ENCODE measurements at places on chromosomes 16 and 17.
A peak's percentile ranks its signal among the peaks of the same experiment; 100 is the strongest.

- no peak for DNase-seq
Observed at GRCh38 chr17:46135126-46135812, 58.0 kb downstream of the KANSL1 start.

- no peak for DNase-seq
Observed at GRCh38 chr16:7284780-7285179, 47.9 kb upstream of the RBFOX1 start.

- DNase-seq, result no peak
Observed at GRCh38 chr16:22924492-22924891, 110.5 kb downstream of the HS3ST2 start.

DNA sequence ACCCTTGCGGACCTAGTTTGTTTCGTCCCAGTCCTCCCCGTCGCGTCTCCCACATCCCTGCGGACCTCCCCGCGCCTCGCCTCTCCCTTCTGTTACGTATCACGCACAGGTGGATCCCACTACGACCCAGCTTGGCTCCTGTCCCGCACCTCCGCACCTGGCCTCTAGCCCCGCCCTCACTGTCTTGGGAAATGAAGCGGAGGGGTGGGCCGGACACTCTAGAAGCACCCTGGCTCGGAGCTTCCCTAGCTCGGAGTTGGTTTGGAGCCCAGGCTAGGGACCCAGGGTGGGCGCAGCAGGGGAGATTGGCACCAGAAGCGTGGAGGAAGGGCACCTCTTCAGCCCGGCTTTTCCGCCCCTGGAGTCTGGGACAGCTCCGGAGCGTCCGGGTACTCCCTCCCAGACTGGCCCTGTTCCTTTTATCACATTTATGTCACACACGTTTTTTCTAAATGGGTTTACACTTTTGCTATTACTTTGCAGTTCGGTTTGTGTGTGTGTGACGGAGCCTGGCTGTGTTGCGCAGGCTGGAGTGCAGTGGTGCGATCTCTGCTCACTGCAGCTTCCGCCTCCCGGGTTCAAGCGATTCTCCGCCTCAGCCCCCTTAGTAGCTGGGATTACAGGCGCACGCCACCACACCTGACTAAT lies 1.4 kb upstream of the CEMP1 start:
- DNase-seq, result peak; percentile 1

- DNase-seq, result no peak
Observed at GRCh38 chr17:20926532-20926931, 116.3 kb downstream of the USP22 start.

- no peak for DNase-seq
Observed at GRCh38 chr17:14831491-14831890, 433.6 kb downstream of the PMP22 start.

DNA sequence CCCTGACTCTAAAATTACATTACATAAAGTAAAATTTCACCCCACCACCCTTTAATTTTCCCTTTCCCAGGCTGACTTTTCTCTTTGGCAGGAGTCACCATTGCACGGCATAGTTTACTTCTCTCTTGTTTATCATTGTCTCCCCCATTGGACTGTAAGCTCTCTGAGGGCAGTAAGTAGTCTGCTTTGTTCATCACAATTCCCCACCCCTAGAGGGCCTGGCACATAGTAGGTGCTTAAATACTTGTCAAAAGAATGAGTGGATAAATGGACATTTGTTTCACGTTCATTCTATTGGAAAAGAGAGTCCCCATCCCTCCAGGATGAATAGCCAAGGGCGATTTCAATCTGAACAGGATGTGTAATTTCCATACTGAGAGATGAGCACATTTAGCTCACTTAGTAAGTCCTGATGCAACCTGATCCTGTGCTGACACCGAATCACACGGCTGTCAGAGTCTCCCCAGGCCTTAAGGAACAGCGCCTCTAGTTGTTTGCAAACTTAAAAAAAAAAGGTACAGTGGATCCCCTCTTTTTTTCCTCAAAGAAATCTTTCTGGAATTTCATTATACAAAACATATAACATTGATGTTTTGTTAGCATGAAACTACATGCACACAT lies 54.0 kb downstream of the AKAP1 start:
- DNase-seq, result no peak

- DNase-seq, result no peak
Observed at GRCh38 chr16:20598832-20599469, 22.8 kb upstream of the ACSM2B start.

GRCh38 chr17:3867606-3868005 lies 21.6 kb upstream of the NCBP3 start:
- DNase-seq, result no peak

GRCh38 chr17:75853433-75853832 lies 1.7 kb downstream of the WBP2 start:
- no peak for DNase-seq

GRCh38 chr16:84794626-84795025 lies 25.2 kb upstream of the CRISPLD2 start:
- no peak for DNase-seq

DNA sequence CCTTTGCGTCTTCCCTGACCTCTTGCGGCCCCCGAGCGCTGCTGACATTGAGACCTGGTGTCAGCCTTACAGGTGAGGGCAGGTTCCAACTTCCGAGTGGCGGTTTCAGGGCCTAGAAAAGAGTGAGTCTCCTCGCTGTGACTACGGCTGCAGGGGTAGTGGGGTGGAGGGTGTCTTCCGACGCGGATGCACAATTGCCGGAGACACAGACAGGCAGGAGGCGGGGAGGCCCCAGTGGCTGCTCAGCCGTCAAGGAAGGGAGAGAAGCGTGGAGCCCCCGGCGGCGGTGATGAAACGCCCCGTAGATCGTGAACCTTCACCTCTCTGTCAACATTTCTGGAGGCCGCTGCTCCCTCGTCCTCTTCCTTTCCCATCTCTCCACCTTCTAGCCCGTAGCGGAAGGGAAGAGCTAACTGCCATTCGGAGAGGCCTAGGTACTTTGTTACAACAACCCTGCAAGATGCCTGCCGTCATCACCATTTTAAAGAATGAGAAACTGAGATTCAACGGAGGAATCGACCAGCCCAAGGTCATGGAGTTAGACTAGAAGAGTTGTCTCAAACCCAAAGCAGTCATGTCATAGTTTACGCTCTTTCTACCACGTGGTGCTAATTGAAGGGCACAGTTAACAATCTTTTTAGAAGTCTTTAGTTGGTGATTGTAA lies 485 bp downstream of the DNAJA3 start:
- DNase-seq, result no peak

- no peak for DNase-seq
Observed at GRCh38 chr16:3866703-3867431, 13.6 kb downstream of the CREBBP start.

DNA sequence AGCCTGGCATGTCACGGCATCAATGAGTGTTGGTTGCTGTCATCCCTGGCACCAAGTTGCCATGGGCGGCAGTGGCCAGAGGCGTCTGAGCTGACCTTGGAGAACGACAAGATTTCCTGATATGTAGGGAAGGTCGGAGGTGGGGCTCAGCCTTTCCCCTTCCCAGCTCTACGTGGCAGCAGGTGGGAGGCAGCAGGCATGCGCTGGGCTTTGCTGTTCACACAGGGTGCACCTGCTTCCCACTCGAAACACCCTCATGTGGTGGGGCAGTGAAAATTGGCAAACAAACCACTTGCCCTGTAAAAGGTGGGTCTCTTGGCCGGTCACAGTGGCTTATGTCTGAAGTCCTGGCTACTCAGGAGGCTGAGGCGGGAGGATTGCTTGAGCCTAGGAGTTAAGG lies 12.3 kb upstream of the TFAP4 start:
- no peak for DNase-seq

DNA sequence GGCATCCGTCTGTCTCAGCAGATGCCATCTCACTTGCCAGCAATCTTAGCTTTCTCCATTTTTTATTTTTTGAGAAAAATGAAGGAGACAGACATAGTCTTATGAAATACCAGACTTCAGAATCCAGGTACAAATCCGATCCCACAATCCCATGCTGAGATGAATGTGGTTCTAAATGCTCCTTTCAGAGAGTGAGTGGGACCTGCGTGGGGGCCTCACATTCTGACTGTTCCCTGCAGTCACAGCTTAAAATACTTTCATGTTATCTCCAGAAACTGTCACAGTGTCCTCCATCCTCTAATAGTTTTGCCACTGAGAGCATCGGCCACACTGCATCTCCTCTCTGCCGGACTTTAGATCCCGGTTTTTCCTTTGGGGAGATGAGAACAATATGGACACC lies 34.9 kb upstream of the ENDOV start:
- DNase-seq, result no peak

DNA sequence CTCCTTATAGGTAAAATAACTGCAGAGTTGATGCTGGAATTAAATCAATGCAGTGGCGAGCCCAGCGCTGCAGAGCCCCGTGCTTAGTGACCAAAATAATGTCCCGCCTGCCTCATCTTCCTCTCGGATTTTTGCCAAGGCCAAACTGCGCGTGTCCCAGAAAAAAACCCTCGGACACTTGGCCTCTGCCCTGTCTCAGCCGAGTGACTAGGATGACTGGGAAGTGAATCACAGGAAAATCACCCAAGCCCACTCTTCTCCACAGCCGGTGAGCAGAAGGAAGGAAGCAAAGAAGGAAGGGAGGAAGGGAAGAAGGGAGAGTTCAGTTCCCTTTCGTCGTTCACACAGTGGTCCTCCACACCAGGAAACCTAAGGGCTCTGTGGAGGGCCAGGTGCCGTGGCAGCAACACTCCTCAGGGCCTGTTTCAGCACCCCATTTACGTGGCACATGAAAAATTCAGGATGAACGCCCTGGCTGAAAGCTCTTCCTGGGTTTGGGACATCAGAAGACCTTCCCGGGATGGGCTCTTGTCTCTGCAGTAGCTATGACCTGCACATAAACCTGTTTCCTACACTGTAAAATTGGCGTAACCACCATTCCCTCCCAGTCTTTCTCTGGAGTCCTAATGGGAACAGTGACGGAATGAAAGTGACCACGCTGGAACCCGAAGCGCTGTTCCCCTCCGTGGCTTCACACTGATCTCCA lies 25.4 kb upstream of the HOXB13 start:
- DNase-seq, result no peak

- DNase-seq, result no peak
Observed at GRCh38 chr17:75350706-75351105, 54.8 kb downstream of the GRB2 start.

DNA sequence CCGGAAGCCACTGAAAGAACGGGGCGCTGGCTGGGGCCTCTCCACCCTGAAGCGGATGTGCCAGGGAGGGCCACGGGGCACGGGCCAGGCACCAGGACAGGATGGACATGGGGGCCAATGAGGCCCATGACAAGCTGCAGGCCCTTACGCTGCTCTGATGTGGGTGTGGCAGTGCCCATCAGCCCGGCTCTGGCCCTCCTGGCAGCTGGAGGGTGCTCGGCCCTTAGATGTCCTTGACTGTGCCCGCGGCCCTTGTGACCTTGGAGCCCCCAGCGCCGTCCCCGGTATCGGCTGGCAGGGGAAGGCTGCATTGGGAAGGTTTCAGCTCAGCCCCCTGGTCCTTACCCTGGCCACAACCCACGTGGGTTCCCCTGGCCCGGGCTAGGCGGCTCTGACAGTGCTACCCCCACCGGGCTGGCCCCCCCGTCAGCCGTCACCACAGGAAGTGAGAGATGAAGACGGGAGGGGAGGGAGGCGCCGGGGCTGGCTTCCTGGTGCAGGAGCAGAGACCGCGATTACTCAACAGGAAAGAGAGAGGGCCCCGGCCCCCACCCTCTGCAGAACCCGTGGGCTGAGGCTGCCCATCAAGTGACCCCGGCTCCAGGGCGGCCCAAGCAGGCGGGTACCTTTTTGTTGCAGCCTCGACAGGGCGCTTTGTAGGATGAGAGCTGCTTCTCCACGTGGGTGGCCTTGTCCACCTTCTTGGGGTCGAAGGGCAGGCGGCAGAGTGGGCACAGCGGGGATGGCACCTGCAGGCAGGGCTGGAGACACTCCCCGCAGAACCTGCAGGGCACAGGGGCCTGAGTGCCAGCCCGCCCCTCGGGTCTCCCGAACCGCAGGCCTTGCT lies 5.3 kb downstream of the RNF166 start:
- DNase-seq, result no peak

DNA sequence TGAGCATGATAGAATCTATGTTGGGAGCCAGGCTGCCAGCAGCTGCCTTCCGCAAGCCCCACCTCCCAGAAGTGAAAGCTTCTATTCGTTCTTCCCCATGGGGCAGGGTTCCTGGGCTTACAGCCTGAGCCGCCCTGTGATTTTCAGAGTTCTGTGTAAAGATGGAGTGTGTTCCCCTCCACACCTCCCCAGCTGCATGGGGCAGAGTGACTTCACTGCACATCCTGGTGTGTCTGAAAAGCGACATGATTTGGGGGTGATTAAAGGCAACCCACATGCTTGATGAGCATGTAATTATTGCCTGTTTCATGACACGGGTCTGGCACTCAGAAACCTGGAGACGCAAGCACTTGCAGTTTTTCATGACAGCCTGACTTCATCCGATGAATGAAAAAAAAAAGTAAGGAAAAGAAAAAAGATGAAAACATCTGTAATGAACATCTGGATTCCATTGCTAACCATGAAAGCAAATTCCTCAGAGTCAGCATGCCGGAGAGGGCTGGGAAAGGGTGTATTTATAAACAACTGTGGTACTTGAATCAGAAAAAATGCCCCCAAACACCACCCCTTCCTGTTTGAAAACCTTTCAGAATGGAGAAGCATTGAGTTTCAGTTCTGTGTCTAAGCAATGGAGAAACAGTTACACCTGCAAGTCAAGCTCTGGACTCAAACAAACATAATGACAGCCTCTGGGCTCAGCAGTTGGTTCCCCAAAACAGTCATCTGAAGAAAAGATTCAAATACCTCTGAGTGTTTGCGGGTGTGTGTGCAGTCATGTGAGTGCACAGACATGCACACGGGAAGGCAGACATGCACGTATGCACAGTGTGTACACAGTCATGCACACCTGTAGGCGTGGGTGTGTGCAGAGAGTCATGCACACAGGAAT lies 266.0 kb downstream of the ENGASE start:
- DNase-seq, result no peak

DNA sequence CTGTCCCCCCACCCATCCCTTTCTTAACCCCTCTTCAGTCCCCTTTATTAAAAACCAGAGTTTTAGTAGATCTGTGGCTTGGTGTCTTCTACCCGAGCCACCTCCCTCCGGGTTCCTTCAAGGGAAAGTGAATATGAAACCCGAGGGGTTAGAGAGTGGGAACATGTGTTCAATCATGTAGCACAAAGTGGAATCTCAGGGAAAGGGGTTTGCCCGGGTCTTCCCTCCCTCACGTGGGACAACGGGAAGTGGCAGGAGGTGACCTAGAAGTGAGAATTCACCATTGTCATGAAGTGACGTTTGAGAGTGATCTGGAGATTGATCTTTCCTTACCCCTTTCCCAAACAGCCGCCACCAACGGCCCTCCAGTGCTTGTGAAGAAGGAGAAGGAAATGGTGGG lies 5.0 kb downstream of the RNF227 start:
- DNase-seq, result no peak

GRCh38 chr16:50616883-50617645 lies 64.0 kb downstream of the SNX20 start:
- no peak for DNase-seq

Measured in NCI-H1417 treated with DMSO at 0.1 percent for 48 hours (cell line).